ENCODE measurements at places on chromosomes 16 and 17.
A peak's percentile ranks its signal among the peaks of the same experiment; 100 is the strongest.

- no peak for DNase-seq
Observed at GRCh38 chr17:42665581-42666001, 6.5 kb downstream of the TUBG2 start.

- DNase-seq, result no peak
Observed at GRCh38 chr17:3308603-3309002, 10.4 kb upstream of the OR3A1 start.

- DNase-seq, result no peak
Observed at GRCh38 chr16:63982741-63983140, 1139.1 kb downstream of the CDH11 start.

DNA sequence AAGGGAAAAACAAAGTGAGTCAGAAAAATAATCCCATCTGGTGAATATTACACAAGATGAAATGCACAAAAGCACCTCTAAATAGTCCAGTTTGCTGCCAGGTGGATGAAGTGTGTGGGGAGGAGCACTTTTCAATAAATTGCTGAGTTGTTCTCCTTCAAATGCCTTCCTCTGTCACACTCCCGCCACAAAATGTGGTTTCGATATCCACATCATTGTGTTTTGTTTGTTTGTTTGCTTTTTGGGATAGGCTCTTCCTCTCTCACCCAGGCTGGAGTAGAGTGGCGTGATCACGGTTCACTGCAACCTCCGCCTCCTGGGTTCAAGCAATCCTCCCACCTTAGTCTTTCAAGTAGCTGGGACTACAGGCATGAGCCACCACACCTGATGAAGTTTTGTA is 24.6 kb upstream of the SHISA9 start:
- DNase-seq, result no peak

DNA sequence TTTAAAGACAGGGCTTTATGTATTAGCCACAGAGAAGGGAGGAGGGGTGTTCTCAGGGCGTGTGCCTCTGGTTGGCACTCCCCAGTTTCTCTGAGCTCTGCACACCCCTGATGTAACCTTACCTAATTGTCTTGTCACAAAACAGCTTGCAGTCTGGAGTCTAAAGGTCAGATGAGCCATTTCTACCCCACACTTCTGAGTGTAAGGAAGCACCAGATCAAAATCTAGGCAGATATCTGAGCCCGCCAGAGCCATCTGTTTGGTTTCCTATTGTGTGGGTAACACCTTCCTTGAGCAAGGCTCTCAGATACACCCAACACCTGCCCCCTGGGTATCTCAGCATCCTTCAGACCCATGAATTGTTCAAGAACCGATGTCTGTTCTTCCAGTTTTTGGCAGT is 15.5 kb downstream of the CDH1 start:
- no peak for DNase-seq

DNA sequence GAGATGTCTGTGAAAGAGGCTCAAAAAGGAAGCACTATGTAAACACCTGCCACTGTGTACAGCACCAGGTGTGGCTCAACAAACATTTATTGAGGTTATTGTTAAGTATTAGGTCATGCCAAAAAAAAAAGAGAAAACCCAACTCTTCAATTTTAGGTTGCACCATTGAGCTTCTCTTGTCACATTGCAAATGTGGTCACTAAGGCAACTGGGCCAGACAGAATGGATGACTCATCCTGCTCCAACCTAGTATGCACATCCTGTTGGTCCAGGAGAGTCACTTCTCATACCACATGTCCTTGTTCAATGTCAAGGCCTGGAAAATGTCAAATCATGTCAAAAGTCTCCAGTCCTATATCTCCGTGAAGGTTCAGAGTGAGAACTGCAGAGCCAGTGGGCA is 25.0 kb downstream of the HOXB1 start:
- DNase-seq, result peak; percentile 89

- DNase-seq, result peak; percentile 30
Observed at GRCh38 chr16:47916266-47916665, 239.5 kb downstream of the ABCC12 start.

DNA sequence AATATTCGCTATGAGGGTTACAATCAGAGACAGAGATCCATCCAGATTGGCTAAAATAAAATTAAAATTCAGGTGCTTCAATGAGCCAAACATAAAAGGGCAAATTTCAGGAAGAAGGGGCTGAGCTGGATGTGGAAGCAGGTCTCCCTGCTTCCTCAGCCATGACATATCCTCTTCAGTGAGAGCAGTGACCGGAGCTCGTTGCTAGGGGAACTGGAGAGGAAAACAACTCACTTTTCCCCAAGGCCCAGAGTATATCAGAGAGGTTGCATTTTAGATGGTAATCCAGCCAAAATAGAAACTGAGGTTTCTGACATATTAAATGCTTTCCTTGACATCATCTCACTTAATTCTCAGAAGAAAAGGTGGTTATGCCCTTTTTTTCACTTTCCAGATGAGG is 503.5 kb downstream of the HS3ST4 start:
- no peak for DNase-seq

GRCh38 chr17:4839965-4840892 is 7.1 kb downstream of the MINK1 start:
- DNase-seq, result peak; percentile 67

- DNase-seq, result peak; percentile 37
Observed at GRCh38 chr17:49187301-49187700, 23.1 kb downstream of the GNGT2 start.

- DNase-seq, result peak; percentile 36
Observed at GRCh38 chr16:77790912-77791311, 2.5 kb downstream of the VAT1L start.

DNA sequence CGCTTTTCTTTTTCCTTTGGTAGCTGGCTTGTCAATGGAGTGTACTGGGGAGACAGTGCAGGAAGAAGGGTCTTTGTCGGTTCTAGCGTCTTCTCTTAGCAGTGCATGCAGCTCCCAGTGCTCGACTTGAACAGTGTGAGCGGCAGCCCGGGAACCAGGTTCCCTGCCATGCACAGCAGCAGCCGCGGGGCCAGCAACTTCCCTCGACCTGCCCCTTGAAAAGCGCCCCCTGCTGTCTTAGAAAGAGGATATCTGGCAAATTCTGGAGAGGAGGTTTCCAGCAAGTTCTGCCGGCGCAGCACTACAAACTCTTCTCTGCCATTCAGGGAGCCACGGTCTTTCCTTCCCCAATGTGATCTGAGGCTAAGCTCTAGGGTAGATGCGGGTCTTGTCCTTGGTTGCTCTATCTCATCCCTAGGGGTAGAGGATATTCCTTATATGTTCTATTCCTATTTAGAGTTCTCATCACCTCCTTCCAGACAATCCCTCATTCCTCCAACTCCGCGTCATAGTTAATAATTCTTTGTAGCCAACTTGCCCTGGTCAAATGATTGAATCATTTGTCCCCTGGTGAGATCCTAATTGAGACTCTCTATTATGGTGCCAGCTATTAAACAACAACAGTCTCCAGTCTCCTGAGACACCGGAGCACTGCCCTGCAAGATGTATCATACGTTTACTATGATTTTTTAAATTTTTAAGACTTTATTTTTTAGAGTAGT is 451.3 kb downstream of the PMP22 start:
- no peak for DNase-seq

DNA sequence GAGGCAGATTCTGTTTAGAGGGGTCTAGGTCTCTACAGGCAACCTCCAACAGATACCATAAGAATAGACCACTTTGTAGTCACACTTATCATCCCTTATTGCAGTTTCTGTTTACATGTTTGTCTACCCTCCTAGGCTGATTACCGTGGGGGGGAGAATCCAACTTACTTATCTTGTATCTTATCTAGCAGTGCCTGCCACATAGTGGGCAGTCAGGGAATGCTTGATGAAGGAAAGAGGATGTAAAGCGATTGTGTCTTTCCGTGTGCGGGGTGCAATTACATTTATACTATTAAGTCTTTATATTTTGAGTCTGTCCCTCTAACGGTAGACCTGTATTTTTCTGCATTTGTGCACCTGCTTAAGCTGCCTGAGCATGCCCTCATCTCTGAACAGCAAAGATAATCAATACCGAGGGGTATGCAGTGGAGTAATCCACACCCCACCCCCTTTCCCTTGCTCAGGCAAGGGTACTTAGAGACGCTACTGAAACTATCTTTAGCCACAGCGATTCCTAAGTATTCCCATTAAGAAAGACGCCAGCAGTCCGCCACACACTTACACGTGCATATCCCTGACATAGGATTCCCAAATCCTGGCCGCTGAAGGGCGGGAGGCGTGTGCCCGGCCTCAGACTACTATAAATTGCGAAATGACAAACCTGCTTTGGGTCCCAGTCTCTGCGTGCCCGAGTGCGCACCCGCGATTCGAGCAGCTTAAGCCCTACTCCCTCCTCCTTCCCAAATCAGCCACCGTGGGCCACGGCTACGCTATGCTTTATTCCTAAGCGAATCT is 635 bp upstream of the AATF start:
- DNase-seq, result no peak

GRCh38 chr16:2238838-2239675 is 2.8 kb downstream of the DNASE1L2 start:
- no peak for DNase-seq

DNA sequence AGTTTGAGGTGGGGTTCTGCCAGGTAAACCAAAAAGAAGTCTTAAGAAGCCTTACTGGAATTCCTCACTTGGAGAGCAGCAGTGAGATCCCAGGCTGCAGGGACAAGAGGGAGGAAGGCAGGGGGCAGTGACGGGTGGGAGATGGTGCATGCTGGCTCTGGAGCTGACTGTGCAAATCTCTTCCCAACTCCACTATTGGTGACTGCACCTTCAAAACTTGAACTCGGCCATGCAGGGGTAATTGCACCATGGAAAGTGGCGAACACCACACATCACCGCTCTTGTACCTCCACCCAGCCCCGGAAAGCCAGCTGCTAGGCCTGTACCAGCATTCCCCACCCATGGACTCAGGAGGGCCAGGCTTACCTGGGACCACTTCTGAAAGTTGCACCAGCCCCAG is 51.4 kb upstream of the CDR2 start:
- no peak for DNase-seq

DNA sequence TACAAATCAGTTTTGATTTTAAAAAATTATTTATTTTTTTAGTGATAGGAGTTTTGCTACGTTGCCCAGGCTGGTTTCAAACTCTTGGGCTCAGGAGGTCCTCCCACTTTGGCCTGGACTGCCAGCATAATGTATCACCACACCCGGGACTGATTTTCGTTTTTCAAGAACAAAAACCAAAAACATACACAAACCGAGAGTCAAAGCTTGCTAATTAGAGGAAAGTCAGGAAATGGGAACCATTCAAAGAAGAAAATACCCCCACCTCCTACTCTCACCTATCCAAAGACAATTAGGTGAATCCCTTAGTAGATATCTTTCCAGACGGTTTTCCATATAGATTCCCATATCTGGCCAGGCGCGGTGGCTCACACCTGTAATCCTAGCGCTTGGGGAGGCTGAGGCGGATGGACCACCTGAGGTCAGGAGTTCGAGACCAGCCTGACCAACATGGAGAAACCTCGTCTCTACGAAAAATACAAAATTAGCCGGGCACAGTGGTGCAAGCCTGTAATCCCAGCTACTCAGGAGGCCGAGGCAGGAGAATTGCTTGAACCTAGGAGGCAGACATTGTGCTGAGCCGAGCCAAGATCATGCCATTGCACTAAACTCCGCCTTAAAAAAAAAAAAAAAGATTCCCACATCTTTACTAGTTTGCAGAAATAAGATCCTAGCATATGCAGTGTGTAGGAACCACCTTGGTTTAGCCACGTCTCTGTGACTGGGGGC is 883 bp upstream of the SPN start:
- DNase-seq, result no peak

- no peak for DNase-seq
Observed at GRCh38 chr16:86245351-86245750, 265.0 kb upstream of the FOXF1 start.

DNA sequence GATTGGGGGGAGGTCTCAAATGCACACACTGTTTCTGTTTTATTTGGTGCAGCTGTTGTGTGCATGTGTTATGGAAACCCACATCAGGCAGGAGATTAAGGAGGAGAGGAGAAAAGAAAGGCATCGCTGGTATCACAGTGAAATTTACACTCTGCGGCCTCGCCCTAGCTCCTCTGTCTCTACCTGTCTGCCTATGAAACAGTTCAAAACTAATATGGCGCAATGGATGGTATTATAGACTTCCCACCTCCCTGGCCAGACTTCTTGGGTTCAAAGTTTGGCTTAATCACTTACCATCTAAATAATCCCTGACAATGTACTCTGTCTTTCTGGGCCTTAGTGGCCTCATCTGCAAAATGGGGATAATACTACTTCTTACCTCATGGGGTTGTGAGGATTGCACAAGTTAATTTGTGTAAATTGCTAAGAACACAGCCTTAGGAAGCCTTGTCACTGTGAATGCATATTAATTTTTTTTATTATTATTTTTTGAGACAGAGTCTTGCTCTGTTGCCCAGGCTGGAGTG is 1.4 kb upstream of the ABCC1 start:
- no peak for DNase-seq

GRCh38 chr17:18177722-18178121 is 5.9 kb upstream of the ALKBH5 start:
- no peak for DNase-seq

GRCh38 chr17:34146440-34147043 is 108.5 kb upstream of the CCL2 start:
- no peak for DNase-seq

GRCh38 chr17:76368545-76368944 is 14.8 kb upstream of the PRPSAP1 start:
- DNase-seq, result peak; percentile 65

- peak; percentile 38 for DNase-seq
Observed at GRCh38 chr17:14838567-14838966, 426.6 kb downstream of the PMP22 start.

DNA sequence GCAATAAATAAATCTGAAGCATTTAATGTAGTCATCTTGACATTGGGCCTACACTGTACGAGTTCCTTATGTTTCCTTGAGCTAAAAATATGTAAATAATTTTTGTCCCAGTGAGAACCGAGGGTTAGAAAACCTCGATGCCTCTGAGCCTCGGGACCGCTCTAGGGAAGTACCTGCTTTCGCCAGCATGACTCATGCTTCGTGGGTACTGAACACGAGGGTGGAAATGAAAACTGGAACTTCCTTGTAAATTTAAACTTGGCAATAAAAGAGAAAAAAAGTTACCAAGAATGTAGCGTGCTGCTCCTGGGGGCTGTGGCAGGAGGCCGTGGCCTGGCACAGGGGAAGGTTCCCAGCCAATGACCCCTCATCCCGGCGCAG is 74.1 kb downstream of the SOCS1 start:
- DNase-seq, result peak; percentile 61

DNA sequence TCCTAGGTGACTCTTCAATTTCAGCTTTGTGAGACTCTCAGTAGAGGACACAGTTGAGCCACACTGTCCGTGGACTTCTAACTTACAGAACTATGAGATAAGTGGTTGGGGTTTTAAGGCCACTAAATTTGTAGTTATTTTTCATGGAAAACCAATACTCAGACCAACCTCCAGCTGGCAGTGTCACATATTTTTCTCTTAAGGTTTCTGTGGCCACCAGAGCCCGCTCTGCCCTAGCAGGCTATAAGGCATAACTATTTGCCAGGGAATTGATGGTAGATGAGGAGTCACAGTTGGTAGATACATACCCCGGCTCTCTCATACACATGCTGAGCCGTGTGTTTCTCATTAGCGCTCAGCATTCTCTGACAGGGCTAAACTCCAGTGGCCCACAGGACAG is 336.8 kb upstream of the MON1B start:
- DNase-seq, result no peak

Data from IMR-90 (cell line).